ENCODE measurements at places on chromosomes 2 and 18.

DNA sequence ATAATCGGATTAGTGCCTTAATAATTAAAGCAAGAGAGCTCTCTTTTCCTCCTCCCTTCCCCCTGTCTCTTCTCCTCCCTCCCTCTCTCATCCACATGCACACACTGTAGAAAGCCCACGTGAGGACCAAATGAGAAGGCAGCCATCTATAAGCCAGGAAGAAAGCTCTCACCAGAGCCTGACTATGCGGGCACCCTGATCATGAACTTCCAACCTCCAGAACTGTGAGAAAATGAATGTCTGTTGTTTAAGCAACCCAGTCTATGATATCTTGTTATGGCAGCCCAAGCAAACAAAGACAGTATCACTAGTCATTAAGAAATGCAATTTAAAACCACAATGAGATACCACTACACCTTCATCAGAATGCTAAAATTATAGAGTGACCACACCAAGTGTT, 220.3 kb downstream of the EN1 start:
- H3K4me3 ChIP-seq = no peak overlapping the region
- H3K27me3 ChIP-seq = no peaks in the 10 kb centered on the region

GRCh38 chr2:130787841-130788240, 32.5 kb downstream of the AMER3 start:
- no peak for DNase-seq
- no peaks in the 10 kb centered on the region for H3K27me3 ChIP-seq
- H3K36me3 ChIP-seq = no peaks in the 10 kb centered on the region
- no peak overlapping the region for H3K27ac ChIP-seq
- H3K4me1 ChIP-seq = no peaks in the 10 kb centered on the region
- H3K4me3 ChIP-seq = no peak overlapping the region

DNA sequence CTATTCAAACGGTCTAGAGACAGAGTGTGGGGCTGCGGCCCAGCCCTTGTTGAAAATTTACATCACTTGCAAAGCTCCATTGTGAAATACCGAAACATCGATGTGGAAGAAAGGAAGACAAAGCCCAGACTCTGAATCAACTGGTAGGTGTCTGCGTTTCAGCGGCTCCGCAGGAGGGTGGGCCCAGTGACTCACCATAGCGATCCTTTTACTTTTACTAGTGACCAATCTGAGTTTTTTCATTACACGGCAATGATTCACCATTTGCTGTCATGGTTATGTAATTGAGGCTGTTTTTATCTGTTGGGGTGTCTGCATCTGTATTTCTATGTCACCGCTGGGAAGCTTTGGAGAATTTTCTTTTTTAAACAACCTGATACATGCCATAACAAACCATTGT, 66.6 kb upstream of the ODC1 start:
- no peak overlapping the region for H3K27ac ChIP-seq
- no peaks in the 10 kb centered on the region for H3K27me3 ChIP-seq
- H3K36me3 ChIP-seq = no peaks in the 10 kb centered on the region
- no peak for DNase-seq
- H3K4me1 ChIP-seq = no peaks in the 10 kb centered on the region

DNA sequence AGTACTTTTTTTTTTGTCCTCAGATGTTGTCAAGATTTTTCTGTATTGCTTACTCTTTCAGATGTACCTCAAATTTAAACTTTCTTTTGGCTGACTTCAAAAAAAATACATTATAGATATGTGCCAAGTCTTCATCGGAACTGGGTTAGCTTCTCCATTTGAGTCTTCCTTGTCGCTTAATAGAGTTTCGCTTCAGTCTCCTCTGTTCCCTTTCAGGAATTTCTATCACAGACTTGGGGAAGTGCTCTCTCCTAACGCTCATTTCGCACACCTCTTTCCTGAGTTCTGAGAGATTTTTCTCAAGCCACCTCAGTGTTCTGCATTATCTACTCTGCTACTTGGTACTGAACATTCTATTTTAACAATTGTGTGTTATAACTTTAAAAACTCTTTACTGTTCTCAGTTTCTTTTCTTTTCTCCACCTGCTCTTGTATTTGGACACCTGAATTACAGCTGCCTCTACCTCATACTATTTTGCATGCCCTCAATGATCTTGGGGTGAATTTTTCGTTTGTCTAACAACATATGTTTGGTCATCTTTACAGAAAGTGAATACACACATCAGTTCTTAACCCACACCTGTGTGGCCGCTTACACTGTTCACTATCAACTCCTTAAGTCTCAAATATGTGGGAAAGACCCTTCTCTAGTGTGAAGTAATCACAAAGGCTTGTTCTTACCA, 16.5 kb downstream of the PTPN2 start:
- no peak overlapping the region for H3K27ac ChIP-seq
- peaks cover 21% of the 10 kb centered on the region for H3K4me1 ChIP-seq
- DNase-seq = no peak
- H3K36me3 ChIP-seq = no peaks in the 10 kb centered on the region
- H3K27me3 ChIP-seq = no peaks in the 10 kb centered on the region

DNA sequence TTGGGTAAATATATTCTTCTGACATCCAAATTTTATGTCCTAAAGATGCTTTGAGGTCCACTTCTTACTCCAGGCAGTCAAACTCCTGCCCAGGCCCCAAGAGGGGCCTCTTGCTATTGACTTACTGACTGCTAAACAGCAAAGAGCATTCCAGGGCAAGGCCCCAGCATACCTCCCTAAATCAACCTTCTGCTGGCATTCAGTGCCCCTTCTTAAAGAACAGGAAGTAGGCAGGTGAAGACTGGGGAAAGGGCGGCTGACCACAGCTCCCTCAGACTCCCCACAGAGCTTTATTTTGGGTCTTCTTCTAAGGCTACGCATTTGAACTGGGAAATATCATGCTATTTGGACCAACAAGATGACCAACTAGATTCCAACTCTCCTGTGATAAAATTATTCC, 68.9 kb downstream of the USP40 start:
- no peaks in the 10 kb centered on the region for H3K4me1 ChIP-seq
- no peak overlapping the region for H3K27ac ChIP-seq
- DNase-seq = no peak

DNA sequence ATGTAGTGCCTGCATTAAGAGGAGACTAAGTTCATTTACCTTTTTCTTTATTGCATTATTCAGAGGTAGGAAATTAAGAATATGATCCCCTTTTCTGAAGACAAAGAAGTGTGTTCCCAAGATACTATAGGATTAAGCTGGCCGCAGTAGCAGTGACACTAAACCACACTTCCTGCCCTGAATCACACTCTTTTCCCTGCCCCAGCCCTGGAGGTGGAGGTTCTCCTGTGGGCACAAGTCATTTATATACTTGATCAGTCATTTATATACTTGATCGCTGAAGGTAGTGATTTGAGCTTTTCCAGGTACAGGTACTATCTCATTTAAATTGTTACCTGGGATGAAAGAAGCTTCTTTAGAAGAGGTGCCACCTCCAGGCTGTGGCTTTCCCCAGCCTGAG, 78.6 kb downstream of the ARMC9 start:
- no peak overlapping the region for H3K27ac ChIP-seq
- no peaks in the 10 kb centered on the region for H3K27me3 ChIP-seq
- H3K4me3 ChIP-seq = no peak overlapping the region
- no peaks in the 10 kb centered on the region for H3K36me3 ChIP-seq
- H3K4me1 ChIP-seq = no peaks in the 10 kb centered on the region

DNA sequence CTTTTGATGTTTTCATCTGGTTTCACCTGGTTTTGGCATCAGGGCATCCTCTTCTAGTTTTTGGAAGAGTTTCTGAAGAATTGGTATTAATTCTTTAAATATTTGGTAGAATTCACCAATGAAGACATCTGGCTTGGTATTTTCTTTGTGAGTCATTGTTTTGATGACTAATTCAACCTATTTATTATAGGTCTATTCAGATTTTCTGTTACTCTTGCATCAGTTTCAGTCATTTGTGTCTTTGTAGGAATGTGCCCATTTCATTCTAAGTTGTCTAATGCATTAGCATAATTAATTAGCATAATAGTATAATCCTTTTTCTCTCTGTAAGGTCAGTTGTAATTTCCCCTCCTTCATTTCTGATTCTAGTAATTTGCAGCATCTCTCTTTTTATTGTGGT, 8.0 kb downstream of the GNLY start:
- H3K27me3 ChIP-seq = no peaks in the 10 kb centered on the region
- no peak overlapping the region for H3K4me3 ChIP-seq
- H3K27ac ChIP-seq = no peak overlapping the region
- H3K4me1 ChIP-seq = peaks cover 11% of the 10 kb centered on the region

DNA sequence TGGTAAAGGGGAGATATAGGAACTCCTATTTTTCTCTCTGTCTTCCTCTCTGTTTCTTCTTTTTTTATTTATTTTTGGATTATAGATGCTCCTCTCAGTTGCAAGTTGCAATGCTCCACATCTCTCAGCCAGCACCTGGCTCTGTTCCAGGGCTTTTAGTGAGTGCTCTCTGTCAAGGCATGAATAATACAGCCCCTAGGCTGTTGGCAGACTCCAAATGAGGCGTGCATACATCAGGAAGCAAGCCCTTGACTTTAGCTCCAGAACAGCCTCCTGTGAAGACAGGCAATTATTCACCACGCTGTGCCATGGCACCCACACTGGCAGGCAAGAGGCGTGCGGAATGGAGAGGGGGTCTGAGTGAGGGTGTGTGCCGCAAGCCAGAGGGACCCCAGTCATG, 228.1 kb upstream of the PXDN start:
- no peak overlapping the region for H3K27ac ChIP-seq
- no peaks in the 10 kb centered on the region for H3K27me3 ChIP-seq
- no peak overlapping the region for H3K4me3 ChIP-seq
- no peaks in the 10 kb centered on the region for H3K36me3 ChIP-seq
- no peak for DNase-seq
- no peaks in the 10 kb centered on the region for H3K4me1 ChIP-seq

DNA sequence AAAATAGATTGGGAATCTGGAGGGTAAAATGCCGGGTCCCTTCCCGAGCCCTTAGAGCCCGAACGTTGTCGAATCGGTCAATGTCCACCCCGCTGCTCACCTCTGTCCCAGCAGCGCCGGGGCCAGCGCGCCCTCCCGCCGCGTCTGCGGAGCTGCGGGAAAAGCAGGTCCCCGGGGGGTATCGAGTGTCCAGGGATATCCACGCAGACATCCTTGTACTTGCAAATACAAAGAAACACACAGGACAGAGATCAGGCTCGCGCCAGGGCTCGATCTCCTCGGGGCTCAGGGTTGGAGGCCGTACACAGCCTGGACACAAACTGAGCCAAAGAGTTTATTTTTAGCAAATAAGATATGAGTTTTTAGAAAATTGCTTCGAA, 2.3 kb upstream of the GATA6 start:
- H3K36me3 ChIP-seq = no peaks in the 10 kb centered on the region
- no peaks in the 10 kb centered on the region for H3K4me1 ChIP-seq
- no peak overlapping the region for H3K4me3 ChIP-seq
- no peaks in the 10 kb centered on the region for H3K27me3 ChIP-seq
- no peak for DNase-seq

DNA sequence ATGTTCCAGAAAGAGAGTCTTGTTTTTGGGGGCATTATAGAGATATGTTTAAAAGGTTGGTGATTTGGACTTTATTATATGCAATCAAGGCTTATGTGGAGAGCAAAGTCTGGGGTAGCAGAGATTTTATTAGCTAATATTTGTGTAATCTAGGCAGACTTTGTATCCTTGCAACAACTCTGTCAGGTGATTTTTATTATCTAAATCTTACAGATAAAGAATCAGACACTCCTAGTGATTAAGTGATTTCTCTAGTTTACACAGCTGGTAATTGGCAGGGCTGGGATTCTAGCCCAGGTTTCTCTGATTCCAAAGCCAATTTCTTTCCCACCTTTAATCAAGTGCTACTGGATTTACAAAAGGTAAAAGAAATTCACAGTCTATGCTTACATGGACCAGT, 33.3 kb upstream of the NCK2 start:
- no peak overlapping the region for H3K27ac ChIP-seq
- no peaks in the 10 kb centered on the region for H3K4me1 ChIP-seq
- no peak overlapping the region for H3K4me3 ChIP-seq
- no peaks in the 10 kb centered on the region for H3K36me3 ChIP-seq

DNA sequence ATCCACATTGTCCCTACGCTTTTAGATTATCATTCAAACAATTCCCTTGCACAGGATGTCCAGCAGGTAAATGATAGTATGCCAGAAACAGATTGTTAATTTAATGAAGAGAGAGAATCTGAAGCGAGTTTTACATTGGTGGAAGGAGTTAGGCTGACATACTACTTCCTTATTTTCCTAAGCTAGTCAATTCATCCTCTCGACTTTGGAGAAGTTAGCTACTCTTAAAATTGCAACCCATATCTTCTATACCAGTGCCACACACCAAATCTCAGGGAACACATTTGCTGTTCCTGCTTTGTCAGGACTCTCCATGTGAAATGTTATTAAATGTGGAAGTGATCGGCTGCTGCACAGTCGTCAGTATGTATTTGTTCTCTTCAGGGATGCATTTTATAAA, 249.2 kb downstream of the NAPG start:
- H3K27me3 ChIP-seq = no peaks in the 10 kb centered on the region
- no peak overlapping the region for H3K27ac ChIP-seq
- DNase-seq = peak; percentile 9
- H3K4me1 ChIP-seq = no peaks in the 10 kb centered on the region
- H3K4me3 ChIP-seq = no peak overlapping the region

Measured in Karpas-422 (cell line).